ENCODE measurements at places on chromosomes 3 and 15. TPM values are rescaled to one million over a fixed set of nuclear protein-coding genes. Genes with fewer than 3 reads are reported as not detected.
A peak's percentile ranks its signal among the peaks of the same experiment; 100 is the strongest.

DNA sequence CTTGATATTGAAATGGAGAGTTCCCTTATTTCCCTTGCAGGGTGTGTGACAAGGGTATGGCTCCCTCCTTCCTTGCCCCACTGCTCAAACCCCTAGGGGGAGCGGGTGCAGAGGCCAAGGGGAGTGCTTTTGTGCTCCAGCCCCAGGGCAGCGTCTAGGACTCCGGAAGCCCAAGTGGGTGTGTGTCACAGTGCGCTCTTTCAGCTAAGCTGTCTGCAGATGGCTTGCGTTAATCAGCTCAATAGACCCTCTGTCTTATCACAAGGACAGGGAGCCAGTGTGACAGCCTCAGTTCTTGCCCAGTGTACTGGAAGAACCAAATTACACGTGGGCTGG is 523.6 kb upstream of the LMCD1 start:
- no peaks in the 10 kb centered on the region for H3K36me3 ChIP-seq
- no peak overlapping the region for H3K27ac ChIP-seq
- no peaks in the 10 kb centered on the region for H3K4me1 ChIP-seq
- no peak overlapping the region for H3K4me3 ChIP-seq
- DNase-seq = peak; percentile 28
- H3K27me3 ChIP-seq = no peaks in the 10 kb centered on the region

- no peak overlapping the region for H3K4me3 ChIP-seq
- peak; percentile 52 for DNase-seq
- no peak overlapping the region for H3K27ac ChIP-seq
- H3K36me3 ChIP-seq = no peaks in the 10 kb centered on the region
- H3K27me3 ChIP-seq = no peaks in the 10 kb centered on the region
Measured at GRCh38 chr3:107024551-107025026, 352.6 kb upstream of the CCDC54 start.

DNA sequence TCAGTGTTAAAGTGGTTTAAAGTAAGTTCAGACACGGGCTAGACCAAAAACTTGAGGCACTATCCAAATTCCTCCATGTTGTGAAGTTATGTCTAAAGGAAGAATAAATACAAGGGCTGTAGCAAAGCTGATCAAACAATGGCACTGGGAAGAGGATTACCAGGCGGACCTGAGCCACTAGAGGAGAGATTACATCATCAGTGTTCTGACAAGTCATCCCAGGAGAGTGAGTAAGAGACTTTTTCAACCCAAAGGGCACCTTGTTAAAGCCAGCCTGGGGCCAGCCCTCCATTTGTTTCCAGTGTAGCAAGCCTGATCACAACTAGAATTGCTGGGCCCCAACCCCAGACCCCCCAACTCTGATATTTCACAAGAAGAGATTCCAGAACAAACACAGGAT is 166.9 kb downstream of the DCLK3 start:
- no peak overlapping the region for H3K27ac ChIP-seq
- H3K4me3 ChIP-seq = no peak overlapping the region
- no peaks in the 10 kb centered on the region for H3K36me3 ChIP-seq
- H3K27me3 ChIP-seq = no peaks in the 10 kb centered on the region
- no peak for DNase-seq

GRCh38 chr15:85474700-85475316 is 94.4 kb downstream of the AKAP13 start:
- no peak for DNase-seq
- no peaks in the 10 kb centered on the region for H3K36me3 ChIP-seq
- peaks cover 5% of the 10 kb centered on the region for H3K4me1 ChIP-seq
- H3K27me3 ChIP-seq = no peaks in the 10 kb centered on the region
- H3K4me3 ChIP-seq = no peak overlapping the region
- H3K27ac ChIP-seq = no peak overlapping the region

GRCh38 chr15:79086814-79087213 is 3.8 kb downstream of the RASGRF1 start:
- H3K36me3 ChIP-seq = no peaks in the 10 kb centered on the region
- no peak overlapping the region for H3K27ac ChIP-seq
- no peak for DNase-seq
- H3K4me1 ChIP-seq = peaks cover 10% of the 10 kb centered on the region
- no peaks in the 10 kb centered on the region for H3K27me3 ChIP-seq

DNA sequence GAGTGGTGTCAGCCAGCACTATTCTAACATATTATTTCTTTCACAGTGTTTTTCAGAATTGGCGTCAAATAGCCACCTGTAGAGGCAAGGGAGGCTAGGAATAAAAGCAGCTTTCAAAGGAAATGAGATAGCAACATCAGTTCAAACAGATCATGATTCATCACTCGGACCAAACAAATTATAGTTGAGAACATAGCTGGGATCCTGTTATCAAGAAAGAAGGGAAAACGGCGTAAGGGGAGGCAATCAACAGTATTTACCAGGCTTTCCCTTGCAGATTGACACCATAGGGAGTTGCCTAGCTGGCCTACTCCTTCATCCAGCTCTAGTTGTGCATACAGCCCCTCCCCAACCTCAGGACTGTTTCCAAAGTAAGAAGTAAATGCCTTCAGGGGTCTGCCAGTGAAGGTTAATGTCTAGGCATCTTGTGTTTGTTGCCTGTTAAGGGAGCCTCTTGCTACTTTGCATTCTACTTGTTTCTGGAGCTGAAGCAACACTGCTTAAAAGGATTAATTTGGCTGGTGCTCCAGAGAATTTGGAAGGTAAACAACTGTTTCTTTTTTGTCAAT is 286.5 kb downstream of the NSUN3 start:
- H3K4me1 ChIP-seq = no peaks in the 10 kb centered on the region
- no peaks in the 10 kb centered on the region for H3K27me3 ChIP-seq
- no peaks in the 10 kb centered on the region for H3K36me3 ChIP-seq
- no peak overlapping the region for H3K27ac ChIP-seq
- no peak overlapping the region for H3K4me3 ChIP-seq

Gene JMJD7
- total RNA-seq = 21.6 TPM

Gene ANKRD34C
- 0.12 TPM for total RNA-seq

Gene ANKDD1A
- 34.9 TPM for total RNA-seq

Gene TMOD2
- total RNA-seq = 5.9 TPM

Gene FGF7
- total RNA-seq = 3.2 TPM

Gene LRRK1
- 24.6 TPM for total RNA-seq

Gene MTFMT
- total RNA-seq = 33.9 TPM

Measured in testis (tissue), 5 donors.